Inflammatory macrophage treated with lipopolysaccharide for 1 hour (primary cell): ENCODE measurements at places on chromosomes 5 and 9.
A peak's percentile ranks its signal among the peaks of the same experiment; 100 is the strongest.

DNA sequence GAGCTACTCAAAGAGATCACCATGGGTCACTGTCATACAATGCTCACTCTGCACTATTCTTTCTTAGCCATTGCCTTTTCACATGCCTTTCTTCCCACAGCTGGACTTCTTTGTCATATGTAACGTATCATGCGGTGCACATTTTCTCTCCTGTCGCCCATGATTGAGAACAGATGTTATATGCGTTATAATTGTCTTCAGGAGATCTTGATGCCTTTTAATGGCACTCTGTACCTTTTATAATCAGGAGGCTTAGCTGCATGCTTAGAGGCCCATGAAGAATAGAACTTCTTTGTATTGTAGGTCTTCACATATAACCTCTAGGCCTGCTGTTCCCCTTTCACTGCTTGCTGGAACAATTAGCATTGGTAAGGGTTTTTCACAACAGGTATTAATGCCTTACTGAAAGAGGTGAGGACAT is 436.1 kb downstream of the CDH10 start:
- DNase-seq, result no peak

GRCh38 chr5:10538103-10538788 is 25.6 kb upstream of the ANKRD33B start:
- DNase-seq, result no peak

GRCh38 chr5:115621365-115621900 is 4.4 kb downstream of the TMED7 start:
- DNase-seq, result no peak

DNA sequence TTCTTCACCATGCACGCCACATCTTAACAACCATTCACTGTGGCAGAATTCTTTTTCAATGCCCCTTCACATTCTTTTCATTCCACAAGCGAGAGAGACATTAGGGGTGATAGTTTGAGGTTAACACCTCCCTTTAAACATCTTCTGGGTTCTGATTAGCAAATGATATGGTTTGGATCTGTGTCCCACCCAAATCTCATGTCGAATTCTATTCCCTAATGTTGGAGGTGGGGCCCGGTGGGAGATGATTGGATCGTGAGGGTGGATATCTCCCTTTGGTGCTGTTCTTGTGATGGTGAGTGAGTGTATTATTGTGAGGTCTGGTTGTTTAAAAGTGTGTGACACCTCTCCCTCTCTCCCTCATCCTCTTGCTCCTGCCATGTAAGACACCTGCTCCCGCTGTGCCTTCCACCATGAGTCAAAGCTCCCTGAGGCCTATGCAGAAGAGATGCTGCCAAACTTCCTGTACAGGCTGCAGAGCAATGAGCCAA is 46.1 kb upstream of the RAI14 start:
- DNase-seq, result no peak

GRCh38 chr5:144209361-144209760 is 38.7 kb downstream of the KCTD16 start:
- DNase-seq, result no peak

DNA sequence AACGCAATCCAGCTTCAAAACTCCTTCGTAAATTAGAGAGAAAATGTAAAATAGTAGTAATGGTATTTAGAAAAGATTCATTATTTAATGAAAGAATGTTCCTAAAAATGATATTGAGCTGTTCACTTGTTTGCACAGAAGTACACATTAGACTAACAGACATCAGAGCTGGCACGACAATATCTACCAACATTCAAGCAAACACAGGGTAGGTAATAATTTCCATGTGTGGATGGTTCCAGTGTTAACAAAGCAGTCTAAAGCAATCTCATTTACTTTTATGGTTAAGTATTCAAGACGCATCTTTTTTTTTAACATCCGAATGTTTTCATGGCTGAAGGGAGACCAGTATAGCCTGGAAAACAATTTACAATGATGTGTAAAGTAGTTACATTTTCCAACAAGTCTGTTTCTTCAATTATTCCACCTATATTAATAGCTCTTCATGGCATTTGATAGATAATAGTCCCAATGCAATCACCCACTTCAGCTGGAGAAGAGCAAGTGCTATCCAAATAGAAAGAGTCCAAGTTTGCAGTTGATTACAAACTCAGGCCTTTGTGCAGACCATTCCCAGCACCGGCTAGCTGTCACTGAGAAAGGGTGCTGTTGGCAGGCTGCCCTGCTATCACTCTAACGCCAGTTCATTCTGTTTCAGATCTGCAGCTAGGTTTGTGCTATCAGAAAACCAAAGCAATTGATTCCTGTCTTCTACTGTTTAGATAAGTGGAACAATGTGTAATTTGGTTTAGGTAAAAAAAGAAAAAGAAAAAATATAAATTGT is 458.8 kb downstream of the DTWD2 start:
- DNase-seq, result no peak

DNA sequence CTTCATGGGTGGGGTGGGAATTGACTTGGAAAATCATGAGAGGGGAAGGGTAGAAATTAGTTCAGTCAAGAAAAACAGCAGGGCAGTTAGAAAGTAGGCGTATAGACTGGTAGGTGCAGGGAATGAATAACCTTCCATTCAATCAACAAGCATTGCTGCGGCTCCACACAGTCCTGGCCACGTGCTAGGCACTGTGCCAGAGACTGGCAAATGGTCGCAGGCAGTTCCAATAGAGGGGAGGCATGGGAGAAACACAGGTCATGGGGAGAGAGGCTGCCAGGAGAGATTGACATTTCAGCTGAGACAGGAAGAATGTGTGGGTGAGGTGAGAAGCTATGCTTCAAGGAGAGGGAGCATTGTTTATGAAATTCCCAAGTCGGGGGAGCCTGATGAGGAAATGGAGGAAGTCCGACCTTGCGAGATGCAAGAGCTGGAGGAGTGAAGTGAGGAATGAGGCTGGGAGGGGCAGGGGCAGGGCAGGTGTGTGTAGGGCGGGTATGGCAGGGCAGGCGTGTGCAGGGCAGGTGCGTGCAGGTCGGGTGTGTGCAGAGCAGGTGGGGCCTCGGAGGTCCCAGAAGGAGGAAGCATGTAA is 54.4 kb upstream of the PPARGC1B start:
- DNase-seq, result peak; percentile 86

DNA sequence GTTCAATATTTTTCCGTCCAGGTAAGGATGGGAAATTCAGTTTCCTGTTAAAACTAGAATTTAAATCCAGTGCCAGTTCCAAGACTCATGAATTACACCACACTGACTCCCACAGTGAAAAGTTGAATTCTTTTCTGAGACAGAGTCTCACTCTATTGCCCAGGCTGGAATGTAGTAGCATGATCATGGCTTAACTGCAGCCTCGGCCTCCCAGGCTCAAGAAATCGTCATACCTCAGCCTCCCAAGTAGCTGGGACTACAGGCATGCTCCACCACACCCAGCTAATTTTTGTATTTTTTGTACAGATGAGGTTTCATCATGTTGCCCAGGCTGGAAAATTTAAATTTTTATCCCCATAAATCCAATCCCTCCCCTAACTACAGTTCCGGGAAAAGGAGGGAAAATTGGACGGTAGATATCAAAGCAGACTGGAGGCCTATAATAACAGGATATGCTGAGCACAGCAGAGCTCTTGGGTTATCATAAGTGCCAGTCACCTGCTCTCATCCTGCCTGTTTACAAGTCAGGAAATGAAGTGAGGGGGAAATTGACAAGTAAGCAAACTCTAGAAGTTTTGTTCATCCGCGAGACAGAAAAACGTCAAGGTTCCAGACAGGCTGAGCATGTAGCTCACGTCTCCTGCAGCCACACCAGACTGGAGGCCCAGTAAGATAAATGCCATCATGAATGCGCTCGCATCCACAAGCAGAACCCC is 105.7 kb downstream of the UGCG start:
- no peak for DNase-seq

DNA sequence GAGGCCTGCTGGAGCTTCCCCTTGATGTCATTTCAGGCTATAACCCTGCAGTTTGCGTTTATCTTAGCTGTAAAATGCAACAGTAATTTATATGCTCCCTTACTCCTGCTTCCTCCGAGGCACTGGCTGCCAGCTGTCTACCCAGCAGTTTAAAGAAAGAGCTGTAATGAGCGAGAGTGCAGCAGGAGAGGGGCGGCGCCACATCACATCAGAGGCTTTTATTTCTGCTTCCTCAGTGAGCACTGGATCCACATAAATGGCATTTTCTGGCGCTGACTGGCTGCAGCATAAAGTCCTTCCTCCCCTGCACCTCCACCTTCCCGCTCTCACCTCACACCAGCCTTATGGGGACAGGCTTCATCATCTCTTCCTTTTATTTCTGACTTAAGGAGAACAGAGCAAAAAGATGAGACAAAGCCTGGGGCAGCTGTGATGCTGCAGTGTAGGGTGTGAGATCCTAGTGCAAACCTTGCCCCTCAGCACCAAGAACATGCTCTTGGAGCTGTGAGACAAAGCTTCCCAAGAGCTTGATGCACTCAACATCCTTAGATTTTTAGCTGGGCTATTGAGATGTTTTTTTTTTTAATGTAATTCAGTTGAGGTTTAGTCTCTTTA is 829.6 kb upstream of the ZNF608 start:
- DNase-seq, result no peak

GRCh38 chr5:13498279-13498678 is 446.2 kb downstream of the DNAH5 start:
- DNase-seq, result no peak

DNA sequence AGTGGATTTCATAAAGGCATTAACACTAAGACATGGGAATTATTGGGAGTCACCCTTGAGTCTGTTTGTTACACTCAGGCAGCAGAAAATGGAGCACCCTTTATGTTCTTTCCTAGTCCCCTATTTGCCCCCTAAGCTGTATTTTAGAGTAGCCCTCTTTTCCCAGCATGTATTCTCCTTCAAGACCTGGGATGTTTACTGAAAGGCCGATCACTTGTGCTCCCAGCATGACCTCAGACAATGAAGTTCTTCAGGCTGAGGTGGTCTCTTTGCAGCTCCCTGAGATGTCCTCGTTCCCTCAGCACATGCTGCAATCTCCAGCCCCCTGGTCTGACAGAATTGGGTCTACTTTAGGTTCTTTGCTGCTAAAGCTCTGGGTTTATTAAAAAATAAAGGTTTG is 169.7 kb downstream of the YTHDC2 start:
- DNase-seq, result no peak

- DNase-seq, result no peak
Observed at GRCh38 chr9:20242510-20243189, 379.6 kb downstream of the MLLT3 start.

- no peak for DNase-seq
Observed at GRCh38 chr9:105864248-105864898, 170.0 kb downstream of the TMEM38B start.

- DNase-seq, result no peak
Observed at GRCh38 chr5:34001241-34001841, 6.5 kb downstream of the AMACR start.

DNA sequence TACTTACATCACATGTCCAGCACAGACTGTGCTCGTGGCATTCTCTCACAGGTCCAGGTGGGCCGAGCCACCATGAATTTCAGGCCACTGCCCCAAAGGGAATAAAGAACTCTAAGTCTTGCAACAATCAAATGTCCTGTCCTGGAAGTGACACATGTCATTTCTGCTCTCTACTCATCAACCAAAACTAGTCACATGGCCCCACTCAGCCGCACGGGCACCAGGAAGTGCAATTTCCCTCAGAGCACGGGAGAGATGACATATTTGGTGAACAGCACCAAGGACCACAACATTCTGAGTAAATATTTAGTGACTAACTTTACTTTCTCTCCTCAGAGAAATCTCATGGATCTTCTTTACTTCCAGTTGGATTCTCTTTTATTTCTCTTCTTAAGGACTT is 131.1 kb upstream of the TUT7 start:
- peak; percentile 52 for DNase-seq

DNA sequence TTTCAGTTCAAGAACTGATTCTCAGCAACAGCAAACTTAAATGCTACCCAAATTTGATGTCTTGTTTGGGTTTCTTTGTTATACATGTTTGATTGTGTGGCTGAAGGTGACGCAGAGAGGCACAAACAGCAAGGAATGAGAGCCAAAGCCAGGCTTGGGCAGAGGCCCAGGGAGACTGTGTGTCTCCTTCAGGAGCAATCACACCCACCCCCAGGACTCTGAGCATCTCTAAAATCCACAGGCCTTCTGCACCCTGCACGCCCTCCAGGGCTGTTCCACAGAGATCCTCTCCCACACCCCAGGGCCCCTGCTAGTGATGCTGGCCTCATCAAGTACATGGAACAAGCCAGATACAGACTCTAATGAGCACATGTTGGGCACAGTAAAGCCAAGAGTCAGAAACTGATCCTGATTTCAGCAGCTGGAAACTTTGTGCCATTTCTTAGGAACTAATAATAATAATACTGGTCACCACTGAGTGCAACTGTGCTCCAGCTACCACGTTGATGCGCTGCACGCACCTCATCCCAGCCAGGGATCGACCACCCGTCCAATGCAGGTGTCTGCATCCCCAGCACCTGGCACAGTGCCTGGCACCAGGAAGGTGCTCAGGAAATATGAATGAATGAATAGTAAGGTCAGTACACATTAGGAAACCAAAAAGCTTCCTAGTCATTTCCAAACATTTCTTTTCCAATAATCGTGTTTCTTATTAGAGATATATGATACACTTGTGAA is 54.6 kb upstream of the TCF7 start:
- DNase-seq, result no peak

DNA sequence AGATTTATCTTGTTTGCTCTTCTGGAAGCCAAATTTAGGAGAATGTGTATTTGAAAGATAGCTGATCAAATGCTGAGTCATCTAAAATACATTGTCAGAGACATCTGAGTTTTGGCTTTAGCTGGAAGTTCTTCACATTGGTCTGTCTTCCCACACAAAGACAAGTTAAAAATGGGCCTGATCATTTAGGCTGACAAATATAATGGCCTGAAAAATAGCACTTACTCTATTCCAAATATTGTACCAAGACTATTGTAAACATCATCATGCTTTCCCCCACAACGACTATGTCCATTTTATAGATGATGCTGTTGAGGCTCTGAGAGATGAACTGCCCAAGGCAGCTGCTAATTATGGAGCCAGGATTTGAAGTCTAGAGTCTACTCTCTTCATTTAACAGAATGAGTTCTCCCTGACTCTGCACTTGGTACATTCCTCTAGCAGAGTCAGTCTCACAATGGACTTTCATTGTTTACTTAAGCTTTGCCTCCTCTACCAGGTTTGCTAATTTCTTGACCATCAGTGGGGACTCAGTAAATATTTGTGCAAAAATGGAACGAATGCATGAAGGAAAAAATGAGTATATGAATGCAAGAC is 619.4 kb upstream of the KLF4 start:
- no peak for DNase-seq

DNA sequence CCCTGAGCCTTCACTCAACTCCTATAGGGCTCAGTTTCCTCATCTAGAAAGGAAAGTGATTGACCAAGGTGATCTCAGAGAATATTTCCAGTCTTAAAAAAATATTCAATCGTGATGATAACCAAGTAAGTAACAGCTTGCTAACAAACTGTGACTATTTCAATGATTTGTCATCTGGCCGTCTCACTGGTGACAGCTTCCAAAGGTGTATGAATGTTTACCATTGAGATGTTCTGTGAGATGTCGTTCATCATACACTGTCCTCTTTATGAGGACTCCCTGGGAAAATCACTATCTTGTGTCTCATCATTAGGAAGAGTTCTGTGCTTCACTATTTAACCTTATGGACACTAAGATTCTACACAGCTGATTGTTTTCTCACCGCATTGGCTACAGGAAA is 75.7 kb downstream of the GLIS3 start:
- DNase-seq, result no peak
